ENCODE measurements at places on chromosomes 12 and 14. TPM values are rescaled to one million over a fixed set of nuclear protein-coding genes. Genes with fewer than 3 reads are reported as not detected.

KHNYN gene
- 51.5 TPM for total RNA-seq

GCN1 gene
- 80.8 TPM for total RNA-seq

HOXC9 gene
- 4.3 TPM for total RNA-seq

KICS2 gene
- 7.7 TPM for total RNA-seq

CYP46A1 gene
- not detected for total RNA-seq

TMEM233 gene
- not detected for total RNA-seq

KRT5 gene
- total RNA-seq: 16,153 TPM

IAPP gene
- not detected for total RNA-seq

GLT1D1 gene
- total RNA-seq: not detected

C1QL4 gene
- 0.28 TPM for total RNA-seq

FSCB gene
- not detected for total RNA-seq

SERPINA10 gene
- not detected for total RNA-seq

FOXN4 gene
- total RNA-seq: not detected

OR4N2 gene
- not detected for total RNA-seq

DDX55 gene
- total RNA-seq: 22.7 TPM

VWF gene
- total RNA-seq: not detected

SLC10A1 gene
- total RNA-seq: not detected

CDK4 gene
- total RNA-seq: 125 TPM

SIX6 gene
- not detected for total RNA-seq

CMTM5 gene
- not detected for total RNA-seq

NELL2 gene
- total RNA-seq: 0.07 TPM

GRIP1 gene
- 6.8 TPM for total RNA-seq

TEX52 gene
- total RNA-seq: not detected

PIWIL1 gene
- total RNA-seq: 0.04 TPM

KLHL33 gene
- total RNA-seq: not detected

WNT1 gene
- not detected for total RNA-seq

INHBC gene
- not detected for total RNA-seq

PPP1R1A gene
- total RNA-seq: not detected

COA8 gene
- 46.2 TPM for total RNA-seq

PZP gene
- not detected for total RNA-seq

CMA1 gene
- not detected for total RNA-seq

PTGER2 gene
- not detected for total RNA-seq

ABCC9 gene
- total RNA-seq: 0.03 TPM

VDR gene
- 33.4 TPM for total RNA-seq

CD163L1 gene
- 5.5 TPM for total RNA-seq

OTUB2 gene
- 3.6 TPM for total RNA-seq

CISTR gene
- total RNA-seq: not detected

MGAT2 gene
- total RNA-seq: 42.3 TPM

CCDC88C gene
- total RNA-seq: 5.0 TPM

Data from foreskin keratinocyte (primary cell).